LNCaP clone FGC (cell line): ENCODE measurements at places on chromosomes 2 and 18.
A peak's percentile ranks its signal among the peaks of the same experiment; 100 is the strongest.

DNA sequence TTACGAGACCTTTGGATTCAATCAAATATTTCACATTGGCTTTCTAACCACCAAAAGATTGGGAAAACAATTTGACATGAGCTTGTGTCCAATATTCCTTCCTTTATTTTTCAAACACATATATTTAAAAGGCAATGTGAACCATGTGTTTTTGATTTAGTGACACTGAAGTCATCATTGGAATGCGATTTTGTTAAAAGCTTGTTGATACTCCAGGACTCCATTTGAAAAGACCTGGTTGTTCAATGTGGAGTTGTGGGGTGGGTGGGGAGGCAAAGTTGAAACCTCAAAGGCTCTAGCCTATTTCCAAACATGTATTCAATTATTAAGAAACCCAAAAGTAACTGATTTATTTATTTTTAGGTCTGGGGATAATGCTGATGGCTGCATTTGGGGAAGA is 114.1 kb upstream of the TRIB2 start:
- DNase-seq = no peak

DNA sequence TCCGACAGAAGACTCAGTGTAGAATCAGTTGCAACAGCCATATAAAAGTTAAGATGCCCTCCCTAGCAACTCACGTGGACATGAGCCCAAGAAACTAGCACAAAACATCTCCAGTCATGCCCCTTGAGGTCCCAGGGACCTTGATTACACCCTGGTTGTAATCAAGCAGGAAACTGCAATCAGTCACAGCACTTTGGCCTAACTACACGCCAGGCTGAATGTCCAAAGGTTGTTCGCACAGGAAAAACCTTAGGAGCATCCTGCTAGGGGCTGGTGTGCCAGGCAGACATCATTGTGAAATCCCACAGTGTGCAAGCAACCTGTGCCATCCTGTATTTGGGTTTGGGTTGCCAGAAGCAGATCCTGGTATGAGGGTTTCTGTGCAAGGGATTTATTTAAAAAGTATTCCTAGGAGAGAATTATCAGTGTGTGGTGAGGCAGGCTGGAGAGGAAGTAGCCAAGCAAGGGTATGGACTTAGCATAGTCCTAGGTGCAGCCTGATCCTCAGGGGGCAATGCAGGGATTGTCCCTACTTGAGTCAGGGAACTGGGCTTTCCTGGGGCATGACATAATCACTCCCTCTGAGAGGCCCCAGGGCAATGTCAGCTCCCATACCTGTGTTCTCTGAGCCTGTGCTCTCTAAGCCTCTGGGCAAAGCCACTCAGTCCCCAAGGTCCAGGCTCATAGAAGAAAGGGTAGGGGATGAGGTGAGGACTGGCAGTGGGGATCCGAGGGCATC is 17.8 kb upstream of the SULT1C2 start:
- no peak for DNase-seq

GRCh38 chr2:53091183-53091582 is 676.4 kb upstream of the CHAC2 start:
- DNase-seq = no peak

- no peak for DNase-seq
Measured at GRCh38 chr2:151552287-151552686, 142.6 kb downstream of the RIF1 start.

- DNase-seq = peak; percentile 33
Measured at GRCh38 chr2:23762141-23762540, 164.8 kb downstream of the ATAD2B start.

- DNase-seq = no peak
Measured at GRCh38 chr2:45224321-45224992, 215.2 kb upstream of the SIX2 start.

- DNase-seq = no peak
Measured at GRCh38 chr2:223897669-223898330, 47.3 kb downstream of the WDFY1 start.

- no peak for DNase-seq
Measured at GRCh38 chr2:13040043-13040442, 323.3 kb downstream of the TRIB2 start.

DNA sequence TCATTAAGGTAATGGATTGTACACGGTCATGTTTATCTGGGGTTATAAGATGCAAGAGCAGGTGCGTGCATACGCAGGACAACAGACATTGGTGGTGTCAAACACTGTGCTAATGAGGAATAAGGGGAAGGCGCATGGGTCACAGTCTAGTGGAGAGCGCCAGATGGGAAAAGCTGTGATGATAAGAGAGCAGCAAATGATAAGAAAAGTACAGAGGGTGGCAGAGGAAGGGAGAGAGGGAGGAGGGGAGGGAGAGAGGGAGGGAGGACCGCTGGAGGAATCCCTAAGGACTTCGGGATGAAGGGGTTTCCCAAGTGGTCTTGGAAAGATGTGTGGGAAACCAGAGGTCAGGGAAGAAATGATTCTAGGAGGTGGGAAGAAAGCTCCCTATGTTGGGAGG is 2.9 kb downstream of the TNFRSF11A start:
- DNase-seq = no peak

DNA sequence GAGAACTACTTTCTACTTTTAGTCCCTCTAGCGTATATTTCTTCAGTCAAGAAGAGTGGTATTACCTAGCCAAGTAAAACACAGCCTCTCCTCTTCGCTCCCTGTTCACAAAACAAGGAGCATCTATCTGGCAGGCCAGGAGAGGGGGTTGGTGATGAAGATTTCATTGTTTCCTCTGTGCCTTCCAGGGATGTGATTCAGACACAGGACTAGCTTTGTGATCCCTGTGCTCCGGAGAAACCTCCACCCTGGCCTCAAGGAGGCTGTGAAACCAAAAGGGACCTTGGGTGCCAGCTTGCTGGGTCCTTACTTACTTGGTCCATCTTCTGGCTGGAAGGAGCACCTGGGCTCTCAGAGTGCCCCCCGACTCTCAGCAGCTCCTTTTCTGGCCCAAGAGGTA is 5.7 kb downstream of the RHOB start:
- DNase-seq = no peak

- DNase-seq = no peak
Measured at GRCh38 chr2:172555272-172555521, 693 bp upstream of the PDK1 start.

- peak; percentile 66 for DNase-seq
Measured at GRCh38 chr2:115389024-115389423, 946.6 kb downstream of the DPP10 start.

- no peak for DNase-seq
Measured at GRCh38 chr2:86596118-86596517, 27.5 kb downstream of the RNF103 start.

- peak; percentile 7 for DNase-seq
Measured at GRCh38 chr2:212777020-212777491, 238.5 kb upstream of the ERBB4 start.

GRCh38 chr2:60365556-60365955 is 187.9 kb downstream of the BCL11A start:
- no peak for DNase-seq

- DNase-seq = no peak
Measured at GRCh38 chr18:30409120-30409519, 633.4 kb downstream of the DSC3 start.

DNA sequence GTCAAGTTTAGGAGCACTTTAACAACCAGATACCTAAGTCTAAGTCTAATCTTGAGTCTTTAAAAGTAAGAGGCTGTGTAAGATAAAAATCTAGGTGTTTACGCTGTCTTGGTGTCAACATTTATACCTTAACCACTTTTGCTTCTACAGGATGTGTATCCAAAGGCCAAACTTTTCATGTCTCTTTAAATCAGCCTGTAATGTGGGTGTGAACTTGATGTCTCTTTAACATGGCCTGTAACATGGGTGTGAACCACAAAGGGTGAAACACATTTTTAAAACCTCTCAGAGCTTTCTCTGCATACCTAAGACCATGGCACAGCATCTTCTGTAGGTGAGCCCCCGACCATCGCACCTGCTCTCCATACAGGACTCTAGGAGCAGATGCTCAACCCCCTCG is 40.4 kb downstream of the SH3YL1 start:
- no peak for DNase-seq

DNA sequence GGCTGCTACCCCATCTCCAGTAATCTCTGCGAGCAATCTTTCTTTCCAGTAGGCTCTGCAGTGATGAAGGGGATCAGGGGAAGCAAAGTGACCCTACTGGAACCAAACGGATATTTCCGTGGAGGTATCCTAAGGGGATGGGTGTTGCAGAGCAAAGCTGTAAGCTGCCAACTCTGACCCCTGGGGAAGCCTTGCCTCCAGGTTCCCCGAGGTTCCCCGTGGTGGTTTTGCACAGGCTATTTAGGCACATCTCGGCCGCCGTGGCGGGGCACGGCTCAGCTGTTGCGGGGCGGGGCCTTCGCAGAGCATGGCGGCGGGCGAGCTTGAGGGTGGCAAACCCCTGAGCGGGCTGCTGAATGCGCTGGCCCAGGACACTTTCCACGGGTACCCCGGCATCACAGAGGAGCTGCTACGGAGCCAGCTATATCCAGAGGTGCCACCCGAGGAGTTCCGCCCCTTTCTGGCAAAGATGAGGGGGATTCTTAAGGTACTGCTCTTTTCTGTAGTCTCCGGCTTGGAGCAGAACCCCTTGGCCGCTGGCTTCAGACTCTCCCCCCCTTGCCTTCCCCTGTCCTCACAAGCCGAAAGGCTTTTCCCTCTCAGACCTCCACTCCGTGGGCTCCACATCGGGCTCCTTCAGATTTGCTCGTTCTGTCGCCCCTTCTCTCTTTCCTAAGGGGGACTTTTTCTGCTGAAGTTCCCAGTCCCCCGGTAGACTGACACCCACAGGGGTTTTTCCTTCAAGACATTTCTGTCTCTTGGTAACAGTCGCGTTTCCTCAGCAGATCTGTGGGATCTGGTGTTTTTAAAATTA is at the start of gene COMMD1:
Gene COMMD1, plus strand, starts transcription at position 303 of the 814 bp plus-strand sequence. Its CDS starts 5 bp downstream, at position 308.
- DNase-seq = no peak

GRCh38 chr2:14614017-14614416 is 18.5 kb upstream of the LRATD1 start:
- no peak for DNase-seq

DNA sequence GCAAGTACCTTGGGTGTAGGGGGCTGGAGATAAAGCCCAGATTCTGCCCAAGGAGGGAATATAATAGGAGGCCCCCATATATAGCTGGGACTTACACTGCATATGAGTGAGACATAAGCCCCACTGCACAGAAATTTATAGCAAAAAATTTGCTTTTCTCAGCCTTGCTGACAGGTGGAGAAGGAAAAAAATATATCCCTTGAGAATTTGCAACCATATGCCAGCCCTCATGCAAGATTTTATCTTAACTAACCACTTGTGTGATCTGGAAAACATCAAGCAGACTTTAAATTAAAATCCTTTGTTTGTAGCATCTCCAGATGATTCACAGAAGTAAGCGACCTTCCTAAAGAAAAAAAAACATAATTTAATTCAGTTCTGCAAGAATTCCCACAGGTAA is 288.2 kb downstream of the BCL2 start:
- no peak for DNase-seq

DNA sequence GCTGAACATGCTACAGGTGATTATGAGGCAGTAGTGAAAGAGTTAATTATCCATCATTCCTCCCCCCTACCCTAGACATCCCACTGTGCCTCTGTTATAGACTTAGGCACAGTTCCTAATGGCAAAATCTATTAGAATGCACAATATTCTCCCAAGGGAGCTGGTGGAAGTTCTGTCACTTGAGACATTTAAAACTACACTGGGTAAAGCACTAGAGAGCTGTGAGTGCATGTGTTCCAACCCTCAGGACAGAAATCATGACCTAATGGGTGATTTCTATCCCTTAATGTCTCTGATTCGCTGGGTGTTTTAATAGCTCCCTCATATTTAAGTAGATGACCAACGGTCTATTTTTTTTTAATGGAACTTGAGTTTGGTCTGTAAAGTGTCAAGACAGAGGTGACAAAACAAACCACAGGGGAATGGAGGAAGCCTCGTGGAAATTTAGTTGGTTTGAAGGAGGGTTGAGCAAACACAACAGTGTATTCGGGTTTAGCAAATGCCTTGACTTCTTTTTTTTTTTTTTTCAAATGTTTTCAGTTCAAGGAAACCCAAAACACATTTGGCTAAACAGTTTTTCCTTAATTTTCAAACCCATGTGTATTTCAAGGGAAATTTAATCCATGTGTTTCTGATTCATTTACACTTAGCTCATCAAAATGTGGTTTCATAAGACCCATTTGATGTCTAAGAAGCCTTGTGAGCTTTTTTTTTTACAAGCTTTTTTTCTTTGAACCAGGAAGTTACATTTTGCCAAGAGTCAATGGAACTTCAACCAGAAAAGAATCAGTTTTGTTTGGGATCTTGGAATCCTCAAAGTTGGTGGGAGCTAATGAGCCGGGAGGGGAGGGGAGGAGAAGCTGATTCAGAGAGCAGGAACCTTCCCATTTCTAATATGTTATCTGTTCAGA is 665.1 kb upstream of the ZEB2 start:
- DNase-seq = no peak

DNA sequence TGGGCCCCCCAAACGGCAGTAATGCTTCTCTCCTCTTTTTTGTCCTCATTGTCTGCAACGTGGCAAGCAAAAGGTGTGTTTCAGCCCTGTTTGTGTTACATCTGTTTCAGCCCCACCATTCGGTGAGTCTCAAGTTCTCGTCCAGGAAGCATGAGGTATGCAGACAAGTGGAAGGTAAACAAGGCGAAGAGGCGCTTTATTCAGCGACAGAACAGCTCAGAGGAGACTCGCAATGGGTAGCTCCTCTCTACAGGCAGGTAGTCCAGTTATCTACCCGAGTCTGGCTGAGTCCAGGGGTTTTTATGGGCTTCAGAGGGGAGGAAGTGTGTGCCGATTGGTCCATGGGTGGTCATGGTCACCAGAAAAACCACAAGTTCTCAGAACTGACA is 733.4 kb upstream of the CDH7 start:
- DNase-seq = no peak

- DNase-seq = no peak
Measured at GRCh38 chr2:174005801-174006419, 40.7 kb upstream of the SP3 start.

DNA sequence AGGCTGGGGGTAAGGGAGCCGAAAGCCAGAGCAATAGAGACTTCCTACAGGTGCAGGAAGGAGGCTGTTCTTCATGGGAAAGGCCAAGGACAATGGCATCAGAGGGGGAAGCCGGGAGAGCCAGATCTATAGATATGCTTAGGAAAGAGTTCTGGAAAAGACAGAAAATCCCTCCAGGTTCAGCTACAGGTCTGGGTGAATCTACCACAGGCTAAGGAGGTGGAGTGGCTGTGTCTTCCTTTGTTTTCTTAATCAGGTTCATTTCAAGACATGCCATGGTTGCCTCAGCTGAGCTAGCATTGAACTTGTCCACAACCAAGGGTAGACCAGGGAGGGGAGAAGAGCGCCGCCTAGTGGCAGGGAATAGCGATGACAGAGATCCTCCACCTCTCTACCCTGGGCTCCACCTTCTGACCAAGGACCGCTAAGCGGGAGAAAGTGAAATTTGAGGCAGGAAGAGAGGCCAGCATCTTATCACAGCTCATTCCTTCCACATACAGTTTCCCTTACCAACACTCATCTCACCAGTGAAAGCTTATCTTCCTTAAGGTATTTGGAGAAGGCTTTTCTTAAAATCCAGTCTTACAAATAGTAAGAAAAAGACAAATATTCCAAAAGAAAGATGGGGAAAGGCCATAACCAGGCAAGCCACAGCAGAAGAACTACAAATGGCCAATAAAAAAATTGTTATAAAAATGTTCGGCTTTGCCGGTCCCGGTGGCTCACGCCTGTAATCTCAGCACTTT is 74.2 kb downstream of the VIT start:
- DNase-seq = no peak
